Hepatic stellate cell (primary cell): ENCODE measurements at places on chromosomes 5 and 9.

DNA sequence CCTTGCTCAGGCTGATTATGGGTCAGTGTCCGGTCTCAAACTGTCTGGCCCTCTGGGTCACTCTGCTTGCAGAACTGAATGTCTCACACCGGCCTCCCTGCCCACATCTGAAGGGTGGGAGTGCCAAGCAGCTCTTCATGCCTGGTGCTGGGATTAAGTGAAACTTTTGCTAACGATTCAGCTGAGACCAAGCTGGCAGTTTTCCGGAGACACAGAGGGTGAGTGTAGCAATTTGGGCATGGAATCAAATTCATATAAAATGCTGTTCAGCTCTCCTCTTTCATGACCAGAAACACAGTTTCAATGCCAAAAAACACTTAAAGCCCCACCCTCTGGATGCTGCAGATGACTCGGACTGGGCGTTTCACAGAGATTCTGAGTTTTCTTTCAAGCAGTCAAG is 207.5 kb downstream of the NXNL2 start:
- no peak for DNase-seq

DNA sequence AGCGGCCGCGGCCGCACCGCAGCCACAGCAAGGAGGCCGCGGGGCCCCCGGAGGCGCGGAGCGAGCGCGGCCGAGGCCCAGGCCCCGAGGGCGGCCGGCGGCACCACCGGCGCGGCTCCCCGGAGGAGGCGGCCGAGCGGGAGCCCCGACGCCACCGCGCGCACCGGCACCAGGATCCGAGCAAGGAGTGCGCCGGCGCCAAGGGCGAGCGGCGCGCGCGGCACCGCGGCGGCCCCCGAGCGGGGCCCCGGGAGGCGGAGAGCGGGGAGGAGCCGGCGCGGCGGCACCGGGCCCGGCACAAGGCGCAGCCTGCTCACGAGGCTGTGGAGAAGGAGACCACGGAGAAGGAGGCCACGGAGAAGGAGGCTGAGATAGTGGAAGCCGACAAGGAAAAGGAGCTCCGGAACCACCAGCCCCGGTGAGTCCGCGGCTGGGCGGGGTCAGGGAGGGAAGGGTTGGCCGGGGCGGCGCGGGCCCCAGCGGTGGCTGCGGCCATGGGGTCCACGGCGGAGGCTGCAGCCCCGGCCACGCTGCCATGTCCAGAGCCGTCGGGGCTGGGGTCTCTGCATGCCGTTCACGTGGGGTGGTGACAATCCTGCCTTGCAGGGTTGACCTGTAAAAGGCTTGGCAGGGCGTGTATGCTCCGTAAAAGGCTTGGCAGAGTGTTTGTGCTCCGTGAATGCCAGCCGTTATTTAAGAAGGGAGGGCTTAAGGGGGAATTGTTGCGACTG is 146.0 kb downstream of the CACNA1B start:
- DNase-seq: no peak

DNA sequence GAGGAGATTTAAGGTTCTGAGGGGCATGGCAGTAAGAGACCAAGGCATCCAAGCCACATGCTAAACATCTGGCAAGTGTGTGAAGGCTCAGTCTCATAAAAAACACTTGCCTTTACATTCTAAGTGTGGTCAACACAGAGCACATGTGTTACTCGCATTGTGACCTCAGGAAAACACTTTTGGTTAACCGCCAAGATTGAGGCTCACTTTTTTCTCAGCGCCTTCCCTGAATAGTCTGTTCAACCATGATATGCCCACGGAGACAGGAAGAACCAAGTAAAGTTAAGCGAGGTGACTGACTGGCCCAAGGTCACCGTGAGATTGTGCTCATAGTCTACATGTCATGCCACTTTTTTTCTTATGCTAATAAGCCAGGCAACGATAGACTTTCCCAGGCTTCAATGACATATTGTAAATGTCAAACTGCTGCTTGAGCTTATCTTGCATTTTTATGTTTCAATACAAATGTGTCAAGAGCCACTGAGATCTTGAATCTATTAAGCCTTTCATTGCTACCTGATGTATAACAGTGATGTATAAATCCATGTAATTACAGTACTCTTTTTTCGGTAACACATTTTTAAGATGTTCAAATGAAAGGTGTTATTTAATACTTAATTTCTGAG is 21.1 kb upstream of the IL9 start:
- DNase-seq: no peak

DNA sequence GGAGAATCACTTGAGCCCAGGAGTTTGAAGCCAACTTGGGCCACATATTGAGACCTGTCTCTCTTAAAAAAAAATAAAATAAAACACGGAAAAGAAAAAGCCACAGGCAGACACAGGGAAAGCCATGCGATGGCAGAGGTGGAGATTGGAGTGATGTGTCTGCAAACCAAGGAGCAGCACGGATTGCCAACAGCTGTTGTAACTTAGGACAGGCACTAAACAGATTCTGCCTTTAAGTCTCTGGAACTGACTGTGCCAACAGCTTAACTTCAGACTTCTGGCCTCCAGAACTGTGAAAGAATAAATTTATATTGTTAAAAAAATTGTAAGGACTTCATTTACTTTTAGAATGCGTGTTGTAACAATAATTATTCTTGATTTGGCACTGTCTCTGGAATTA is 318.5 kb upstream of the CHD1 start:
- DNase-seq: no peak

- peak; percentile 6 for DNase-seq
Observed at GRCh38 chr5:128498844-128499455, 39.1 kb downstream of the FBN2 start.

- peak; percentile 33 for DNase-seq
Observed at GRCh38 chr9:88322906-88323566, 65.2 kb upstream of the SPIN1 start.

DNA sequence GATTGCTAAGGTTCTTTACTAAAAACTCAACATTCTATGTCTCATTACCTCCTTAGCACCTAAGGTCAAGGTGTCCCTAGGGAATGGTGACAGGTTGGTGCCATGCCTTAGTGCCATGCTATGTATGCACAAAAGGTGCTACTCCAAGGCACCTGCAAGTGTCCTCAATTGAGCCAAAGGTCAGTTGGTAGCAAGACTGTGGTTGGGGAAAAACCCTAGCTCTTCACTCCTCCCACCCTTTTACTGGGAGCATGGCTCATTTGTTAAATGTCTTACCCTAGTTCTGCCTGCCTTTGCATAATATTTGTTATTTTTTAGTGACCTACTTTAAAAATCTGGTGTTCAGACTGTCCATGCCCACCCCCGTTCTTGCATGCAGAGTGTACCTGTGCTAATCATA is 17.0 kb downstream of the ACO1 start:
- no peak for DNase-seq

GRCh38 chr5:67059744-67060490 is 136.7 kb downstream of the CD180 start:
- DNase-seq: peak; percentile 14

- peak; percentile 81 for DNase-seq
Observed at GRCh38 chr5:5340206-5340729, 82.2 kb upstream of the ICE1 start.

GRCh38 chr5:172007175-172008110 is 1.0 kb upstream of the FBXW11 start:
- DNase-seq: peak; percentile 51

- DNase-seq: no peak
Observed at GRCh38 chr5:58317009-58317408, 142.9 kb downstream of the PLK2 start.

- no peak for DNase-seq
Observed at GRCh38 chr5:175202463-175203068, 241.4 kb downstream of the DRD1 start.

DNA sequence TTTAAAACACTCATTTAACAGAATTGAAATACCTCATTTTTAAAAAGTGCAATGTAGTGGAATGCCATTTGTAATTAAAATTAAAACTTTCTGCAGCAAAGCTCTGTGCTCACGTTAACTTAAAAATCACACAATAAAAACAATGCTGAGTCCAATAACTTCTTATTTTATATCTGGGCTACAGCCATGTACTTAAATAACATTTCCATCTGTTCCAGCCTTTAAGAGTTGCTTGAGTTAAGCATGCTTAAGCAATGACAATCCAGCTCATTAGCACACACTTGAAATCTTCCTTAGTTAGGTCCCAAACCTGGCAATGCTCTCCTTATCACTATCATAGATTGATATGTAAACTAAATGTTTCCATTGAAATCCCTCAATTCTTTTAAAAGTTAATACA is 132.3 kb upstream of the CDH12 start:
- DNase-seq: no peak

- no peak for DNase-seq
Observed at GRCh38 chr5:59259237-59259636, 634.3 kb downstream of the PDE4D start.

DNA sequence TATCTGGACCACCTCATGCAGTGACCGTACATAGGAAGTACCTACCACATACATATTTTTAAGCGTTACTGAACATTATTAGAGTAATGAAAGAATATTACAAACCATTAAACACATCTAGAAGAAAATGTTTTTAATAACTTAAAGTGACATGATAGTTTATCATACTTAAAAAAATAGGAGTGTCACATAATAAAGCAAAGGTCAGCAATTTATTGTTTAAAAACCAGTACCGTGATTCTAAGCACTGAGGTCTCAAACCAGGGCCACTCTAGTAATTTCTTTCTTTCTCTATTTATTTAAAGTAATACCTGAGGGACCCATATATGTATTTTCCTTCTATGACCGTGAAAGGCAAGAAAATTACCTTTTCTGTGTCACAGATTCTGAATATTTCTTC is 216.0 kb downstream of the MLLT3 start:
- no peak for DNase-seq

DNA sequence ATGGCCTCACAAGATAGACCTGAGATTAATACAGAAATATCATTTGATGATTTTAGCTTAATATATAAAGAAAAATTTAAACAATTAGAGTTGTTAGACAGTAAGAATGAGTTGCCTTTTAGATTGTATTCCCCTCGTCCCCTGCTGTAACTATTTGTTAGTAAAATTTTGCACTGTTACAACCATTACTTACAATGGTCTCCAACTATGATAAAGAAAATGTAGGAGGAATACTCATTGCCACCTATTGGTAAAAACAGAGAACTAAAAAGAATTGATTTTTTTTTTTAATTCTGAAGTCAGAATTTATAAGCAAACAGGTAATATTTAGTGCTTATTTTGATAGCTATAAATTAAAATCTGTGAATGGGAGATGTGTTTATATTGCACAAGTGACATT is 937.6 kb downstream of the TLE4 start:
- DNase-seq: no peak

GRCh38 chr9:120694559-120694958 is 19.7 kb downstream of the MEGF9 start:
- DNase-seq: no peak

GRCh38 chr9:18718393-18718792 is 244.4 kb downstream of the ADAMTSL1 start:
- no peak for DNase-seq

GRCh38 chr9:95952471-95952870 is 77.0 kb downstream of the ERCC6L2 start:
- DNase-seq: no peak

- no peak for DNase-seq
Observed at GRCh38 chr5:126074538-126074937, 348.7 kb upstream of the GRAMD2B start.

GRCh38 chr5:61256474-61256873 is 75.6 kb upstream of the ZSWIM6 start:
- no peak for DNase-seq

GRCh38 chr9:121656941-121657470 is 5.6 kb downstream of the DAB2IP start:
- no peak for DNase-seq

DNA sequence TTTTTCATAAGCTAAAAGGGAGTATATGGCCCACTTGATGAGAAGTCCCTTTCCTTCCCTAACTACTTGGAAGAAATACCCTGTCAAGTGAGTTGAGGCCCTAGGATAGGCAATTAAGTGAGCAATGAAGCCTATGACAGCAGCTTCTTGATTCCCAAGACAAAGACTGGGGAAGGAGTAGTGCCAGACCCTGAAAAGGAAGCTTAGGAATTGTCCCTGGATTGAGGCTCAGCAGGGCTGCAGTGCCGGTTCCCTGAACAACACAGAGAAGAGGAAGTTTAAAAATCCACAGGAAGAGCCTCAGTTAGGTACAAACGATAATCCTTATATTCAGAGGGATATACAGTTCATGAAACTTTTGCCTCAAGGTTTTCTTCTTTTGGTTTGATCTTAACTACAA is 61.8 kb upstream of the RAD23B start:
- DNase-seq: no peak

- DNase-seq: no peak
Observed at GRCh38 chr9:10843151-10843550, 230.3 kb upstream of the PTPRD start.

DNA sequence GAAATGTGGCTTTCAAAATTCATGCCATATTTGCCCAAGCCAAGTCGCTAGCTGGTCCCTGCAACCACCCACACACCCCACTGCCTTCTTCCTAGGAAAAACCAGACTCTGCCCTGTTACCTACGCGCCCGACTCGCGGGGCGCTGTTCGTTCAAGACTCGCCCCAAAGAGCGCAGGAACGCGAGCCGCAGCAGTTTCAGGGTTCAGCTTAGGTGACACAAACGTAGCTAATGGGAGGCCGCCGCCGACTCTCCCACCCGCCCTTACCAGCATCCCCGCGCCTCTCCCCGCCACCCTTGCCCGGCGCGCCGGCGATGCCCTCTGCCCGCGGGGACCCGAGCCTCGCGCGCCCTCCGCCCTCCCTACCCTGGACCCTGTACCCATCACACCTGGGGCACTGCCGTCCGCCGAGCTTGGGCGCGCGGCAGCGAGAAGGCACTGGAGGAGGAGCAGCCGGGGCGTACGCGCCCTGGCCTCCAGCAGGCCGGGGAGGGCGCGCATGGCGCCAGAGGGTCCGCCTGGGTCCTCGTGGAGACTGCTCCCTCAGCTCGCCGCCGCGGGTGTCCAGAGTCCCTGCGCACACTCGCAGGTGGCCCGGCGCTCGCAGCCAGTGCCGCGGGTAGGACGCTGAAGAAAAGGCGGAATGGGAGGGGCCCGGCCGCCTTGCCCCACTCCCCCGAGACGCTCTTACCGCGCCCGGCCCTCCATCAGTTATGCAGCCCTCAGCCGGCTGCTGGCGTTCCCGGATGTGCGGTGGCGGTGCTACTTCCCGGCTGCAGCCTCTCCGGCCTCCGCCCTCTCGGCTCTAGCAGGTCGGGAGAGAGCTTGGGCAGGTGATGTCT is at the start of gene EMB:
Gene EMB, minus strand, starts transcription at position 638 of the 842 bp plus-strand sequence. Its CDS starts 137 bp downstream, at position 501.
- peak; percentile 37 for DNase-seq

DNA sequence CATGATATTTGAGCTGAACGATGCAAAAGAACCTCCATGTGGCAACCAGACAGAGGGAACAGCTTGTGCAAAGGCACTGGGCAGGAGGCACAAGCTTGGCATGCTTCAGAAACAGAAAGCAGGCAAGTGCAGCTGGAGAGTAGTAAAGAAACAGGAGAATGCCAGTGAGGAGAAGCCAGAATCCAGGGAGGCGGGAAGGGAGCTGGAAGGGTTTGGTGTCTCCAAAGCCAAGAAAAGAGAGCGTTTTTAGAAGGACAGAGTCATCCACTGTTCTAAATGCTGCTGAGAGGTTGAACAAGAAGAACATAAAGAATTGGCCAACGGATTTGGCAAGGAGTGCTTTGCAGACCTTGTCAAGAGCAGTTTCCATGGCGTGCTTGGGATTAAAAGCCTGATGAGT is 124.7 kb downstream of the TLE1 start:
- DNase-seq: no peak
